Renal pelvis (tissue), 12 donors: ENCODE measurements at places on chromosomes 12 and 14. TPM values are rescaled to one million over a fixed set of nuclear protein-coding genes. Genes with fewer than 3 reads are reported as not detected.

DNA sequence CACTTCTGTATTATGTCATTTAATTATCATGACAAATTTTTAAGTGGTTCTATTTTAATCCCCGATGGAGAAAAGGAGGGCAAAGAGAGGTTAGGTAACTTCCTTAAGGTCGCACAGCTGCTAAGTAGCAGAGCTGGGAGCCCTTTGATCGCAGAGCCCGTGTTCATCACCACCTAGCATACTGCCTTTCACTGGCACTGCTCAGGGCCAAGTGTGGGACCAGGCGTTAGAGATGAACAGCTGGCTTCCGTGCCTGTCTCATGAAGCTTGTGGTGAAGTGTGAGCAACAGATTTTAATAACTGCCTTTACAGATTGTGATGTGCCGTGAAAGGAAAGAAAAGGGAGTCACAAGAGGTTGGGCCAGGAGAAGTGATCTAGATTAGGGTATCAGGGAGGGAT lies 273.6 kb downstream of the AKAP6 start:
- no peak for DNase-seq

DNA sequence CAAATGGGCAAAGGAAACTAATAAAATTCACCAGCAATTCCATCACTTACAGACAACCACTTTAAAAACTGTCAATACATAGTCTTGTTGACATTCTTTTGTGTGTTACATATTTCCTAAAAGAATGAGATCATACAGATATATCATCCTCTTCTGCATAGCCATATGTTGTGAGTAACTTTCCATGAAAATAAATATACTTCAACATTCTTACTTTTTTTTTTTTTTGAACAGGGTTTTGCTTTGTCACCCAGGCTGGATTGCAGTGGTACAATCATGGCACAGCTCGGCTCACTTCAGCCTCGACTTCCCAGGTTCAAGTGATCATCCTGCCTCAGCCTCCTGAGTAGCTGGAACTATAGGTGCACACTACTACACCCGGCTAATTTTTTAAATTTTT lies 20.9 kb downstream of the ZC2HC1C start:
- no peak for DNase-seq

The ACRBP gene
- 8.0 TPM for polyA plus RNA-seq

The DACT1 gene
- polyA plus RNA-seq = 31.7 TPM
